ENCODE measurements at places on chromosomes 13 and 19.

DNA sequence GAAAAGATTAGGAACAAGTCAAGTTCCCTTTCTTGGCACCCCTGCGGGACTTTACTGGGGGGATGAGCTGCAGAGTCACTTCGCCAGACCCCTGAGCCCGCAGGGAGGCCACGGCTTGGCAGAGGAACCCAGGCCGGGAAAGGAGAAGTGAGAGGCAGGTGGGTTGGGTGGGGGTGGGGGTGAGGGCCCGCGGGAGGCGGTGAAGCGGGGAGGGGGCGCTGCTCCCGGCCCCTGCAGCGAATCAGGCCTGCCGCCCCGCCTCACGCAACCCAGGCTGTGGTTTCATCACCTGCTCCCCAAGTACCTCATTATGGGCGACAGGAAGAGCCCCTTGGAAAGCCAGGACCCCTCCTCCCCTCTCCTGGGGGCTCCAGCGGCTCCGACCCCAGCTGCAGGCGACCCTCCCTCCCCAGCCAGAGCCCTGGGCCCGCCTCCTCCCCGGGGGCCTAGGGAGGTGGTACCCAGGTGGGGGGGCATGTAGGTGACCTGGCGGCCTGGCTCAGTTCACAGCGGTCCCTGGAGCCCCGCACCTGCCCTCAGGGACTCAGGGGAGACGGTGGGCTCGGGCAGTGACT lies 9.5 kb downstream of the MEF2B start:
- no peak for DNase-seq

- DNase-seq, result no peak
Measured at GRCh38 chr13:45209229-45209628, 8.4 kb upstream of the KCTD4 start.

- no peak for DNase-seq
Measured at GRCh38 chr13:20980899-20981298, 78.4 kb upstream of the XPO4 start.

DNA sequence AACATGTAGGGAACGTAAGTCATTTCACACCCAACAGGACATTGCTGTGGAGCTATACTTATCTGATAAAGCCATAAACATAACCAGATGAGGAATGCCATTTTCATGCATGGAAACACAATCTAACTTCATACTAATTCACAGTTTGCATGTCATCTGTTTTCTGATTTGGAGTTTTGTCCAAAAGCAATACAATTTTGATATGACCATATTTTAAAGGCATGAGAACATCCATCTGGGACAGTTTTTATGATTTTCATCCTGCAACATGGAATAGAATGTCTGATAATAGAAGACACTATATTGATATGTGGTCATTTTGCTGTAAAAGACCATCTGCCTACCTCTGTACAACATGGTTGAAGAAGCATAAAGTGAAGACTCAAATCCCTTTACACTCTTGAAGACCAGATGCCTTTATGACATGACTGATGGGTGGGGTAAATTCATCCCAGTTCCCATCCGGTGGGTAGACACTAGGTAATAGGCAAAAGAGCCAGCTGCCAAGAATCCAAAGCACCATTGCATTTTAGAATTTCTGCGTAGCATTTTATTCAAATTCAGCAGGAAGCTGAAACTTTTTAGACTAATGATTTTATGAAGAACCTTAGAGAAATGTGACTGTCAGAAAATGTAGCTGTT lies 309.8 kb downstream of the LMO7 start:
- no peak for DNase-seq

GRCh38 chr13:45464141-45464686 lies 525 bp upstream of the COG3 start:
- no peak for DNase-seq

DNA sequence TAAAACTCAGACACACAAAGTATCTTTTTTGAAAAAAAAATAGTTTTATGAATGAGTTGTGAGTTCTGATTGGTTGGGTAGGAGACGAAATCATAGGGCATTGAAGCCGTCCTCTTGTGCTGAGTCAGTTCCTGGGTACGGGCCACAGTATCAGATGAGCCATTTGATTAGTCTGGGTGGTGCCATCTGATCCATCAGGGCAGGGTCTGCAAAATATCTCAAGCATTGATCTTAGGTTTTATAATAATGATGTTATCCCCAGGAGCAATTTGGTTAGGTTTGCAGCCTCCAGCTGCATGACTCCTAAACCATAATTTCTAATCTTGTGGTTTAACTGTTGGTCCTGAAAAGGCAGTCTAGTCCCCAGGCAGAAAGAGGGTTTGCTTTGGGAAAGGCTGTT lies 1310.6 kb downstream of the SLITRK1 start:
- no peak for DNase-seq

DNA sequence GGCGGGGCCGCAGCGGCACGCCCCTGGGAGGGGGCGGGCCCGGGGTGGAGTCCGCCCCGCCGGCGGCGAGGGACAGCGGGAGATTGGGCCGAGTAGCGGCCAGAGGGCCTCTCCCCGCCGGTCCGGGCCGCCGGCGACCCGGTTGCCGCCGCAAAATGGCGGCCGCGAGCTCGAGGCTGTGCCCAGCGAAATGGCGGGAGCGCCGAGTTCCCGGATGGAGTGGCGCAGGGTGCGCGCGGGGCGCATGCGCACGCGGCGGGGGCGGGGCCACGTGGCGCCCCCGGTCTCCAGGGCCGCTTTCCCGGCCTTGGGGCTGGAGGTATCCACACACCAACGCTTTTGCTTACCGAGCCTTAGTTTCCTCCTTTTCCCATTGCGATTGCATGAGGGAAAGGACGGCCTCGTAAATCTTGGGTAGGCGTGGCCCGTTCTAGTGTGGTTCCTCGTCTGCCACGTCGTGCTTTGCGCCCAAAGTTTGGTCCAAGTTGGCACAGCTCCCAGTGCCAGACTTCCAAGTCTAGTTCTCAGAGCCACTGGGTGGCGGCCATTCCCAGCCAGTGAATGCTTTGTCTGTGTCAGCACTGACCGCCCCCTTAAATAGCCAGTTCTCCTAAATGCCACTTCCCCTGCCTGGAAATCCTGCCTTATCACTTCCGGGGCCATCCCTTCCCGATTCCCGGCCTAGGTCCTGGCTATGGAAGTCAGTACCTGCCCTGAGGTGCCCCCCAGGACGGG lies 513 bp downstream of the CIRBP start:
- DNase-seq, result peak; percentile 56

- no peak for DNase-seq
Measured at GRCh38 chr19:56670401-56670960, 1.1 kb downstream of the ZNF835 start.

- no peak for DNase-seq
Measured at GRCh38 chr19:17021793-17022590, 4.6 kb downstream of the CPAMD8 start.

GRCh38 chr13:95185851-95186250 lies 115.4 kb downstream of the ABCC4 start:
- DNase-seq, result no peak

DNA sequence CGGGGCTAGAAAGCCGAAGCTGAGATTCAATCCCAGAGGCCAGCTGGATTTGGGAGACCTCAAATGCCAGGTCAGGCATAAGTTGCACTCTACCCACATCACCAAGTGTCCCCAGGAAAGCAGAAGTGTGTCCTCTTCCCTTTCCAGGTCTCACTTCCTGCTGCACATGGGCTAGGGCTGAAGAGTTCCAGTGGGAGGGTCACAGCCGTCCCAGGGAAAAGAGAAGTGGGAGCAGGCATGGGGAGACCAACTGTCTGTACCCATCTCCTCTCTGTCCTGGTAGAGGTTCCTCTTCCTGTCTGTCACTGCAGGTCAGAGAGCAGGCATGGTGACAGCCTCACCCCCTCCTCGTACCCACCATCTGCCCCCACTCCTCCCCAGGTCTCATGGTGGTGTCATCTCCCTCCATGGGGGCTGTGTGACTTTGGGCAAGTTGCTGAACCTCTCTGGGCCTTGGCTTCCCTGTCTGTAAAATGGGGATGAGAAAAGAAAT lies 14.8 kb downstream of the AXL start:
- no peak for DNase-seq

DNA sequence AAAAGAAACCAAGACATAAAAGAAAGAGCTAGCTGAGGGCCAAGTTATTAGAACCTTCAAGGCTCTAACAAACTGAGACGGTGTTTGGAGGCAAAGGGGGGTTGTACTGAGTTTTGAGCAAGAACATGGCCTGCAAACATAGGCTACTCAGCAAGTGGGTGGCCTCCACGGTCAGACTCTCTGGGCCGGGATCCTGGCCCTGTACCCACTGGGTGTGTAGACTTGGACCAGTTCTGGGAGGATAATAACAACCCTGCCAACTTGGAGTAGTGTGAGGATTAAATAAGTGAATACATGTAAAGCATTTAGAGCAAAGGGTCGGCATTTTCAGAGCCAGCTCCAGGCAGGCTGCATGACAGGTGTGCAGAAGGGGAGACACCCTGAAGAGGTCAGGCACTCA lies 56.1 kb upstream of the TNFRSF19 start:
- no peak for DNase-seq

DNA sequence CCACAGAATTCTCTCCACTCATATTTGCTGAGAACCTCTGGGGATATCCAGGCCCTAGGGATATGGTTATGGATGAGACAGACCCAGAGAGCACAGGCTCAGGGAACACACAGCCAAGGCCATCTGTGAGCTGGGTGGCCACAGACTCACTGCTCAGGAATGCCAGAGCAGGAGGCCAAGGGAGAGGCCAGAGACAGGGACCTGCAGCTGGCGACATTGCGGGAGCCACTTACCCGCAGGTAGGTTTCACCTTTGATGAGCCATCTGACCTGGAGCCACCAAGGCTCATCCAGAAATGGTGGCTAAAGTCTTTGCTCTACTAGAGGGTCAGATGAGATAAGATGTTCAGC lies 29.4 kb downstream of the CCNE1 start:
- no peak for DNase-seq

Measured in NCI-H2029 treated with DMSO at 0.1 percent for 48 hours (cell line).